AG09319 (cell line): ENCODE measurements at places on chromosomes 5 and 9.

DNA sequence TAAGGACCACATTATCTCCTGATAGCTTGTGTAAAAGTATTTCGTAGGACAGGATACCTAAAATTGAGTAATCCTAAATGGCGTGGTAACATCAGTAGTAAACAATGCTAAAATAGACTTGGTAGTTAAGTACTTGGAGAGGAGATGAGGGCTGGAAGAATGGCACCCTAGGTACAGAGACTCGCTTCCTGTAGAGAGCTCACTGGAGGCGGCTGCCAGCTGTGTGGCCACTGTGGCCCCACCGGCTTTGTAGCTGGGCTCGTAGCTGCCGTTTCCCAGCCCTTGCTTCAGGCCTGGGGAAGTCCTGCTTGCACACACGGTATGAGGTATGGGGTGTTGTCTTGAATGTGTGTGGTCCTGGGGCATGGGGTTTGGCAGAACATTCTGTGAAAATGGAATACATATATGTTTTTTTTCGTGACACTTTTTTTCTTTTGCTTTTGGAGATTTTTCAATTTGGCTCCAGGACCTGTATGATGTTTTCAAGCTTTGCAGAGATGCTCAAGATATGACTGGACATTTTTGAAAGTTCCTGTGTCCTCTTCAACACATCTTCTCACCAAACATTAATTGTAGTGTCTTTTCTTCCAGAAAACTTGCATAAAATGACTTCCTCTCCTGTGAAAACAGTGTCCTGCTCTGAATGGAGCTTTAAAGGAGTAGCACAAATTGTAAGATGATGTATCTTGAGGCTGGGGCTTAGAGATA is 58.0 kb downstream of the RCL1 start:
- DNase-seq = no peak

- DNase-seq = no peak
Observed at GRCh38 chr5:45795458-45795857, 99.3 kb upstream of the HCN1 start.

GRCh38 chr9:91301161-91301560 is 60.6 kb downstream of the AUH start:
- DNase-seq = no peak

GRCh38 chr9:7055171-7055903 is 297.6 kb downstream of the KDM4C start:
- DNase-seq = no peak

DNA sequence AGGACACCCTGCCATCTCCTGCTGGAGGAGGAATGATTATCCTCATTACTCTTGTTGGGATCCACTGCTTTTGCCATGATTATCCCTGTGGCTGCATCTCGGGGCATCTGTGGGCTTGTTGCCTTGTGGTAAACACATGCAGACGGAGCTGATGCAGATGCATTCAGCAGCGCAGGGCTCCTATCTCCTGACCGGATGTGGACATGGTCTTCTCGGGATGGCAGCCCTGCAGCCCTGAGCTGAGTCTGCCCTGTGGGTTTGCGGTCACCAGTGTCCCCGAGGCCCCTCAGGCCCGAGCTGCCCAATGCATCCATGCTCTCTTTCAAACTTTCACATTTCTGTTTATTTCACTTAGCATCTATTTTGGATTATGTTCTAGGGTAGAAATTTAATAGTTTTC is 250.4 kb upstream of the IRX1 start:
- no peak for DNase-seq

DNA sequence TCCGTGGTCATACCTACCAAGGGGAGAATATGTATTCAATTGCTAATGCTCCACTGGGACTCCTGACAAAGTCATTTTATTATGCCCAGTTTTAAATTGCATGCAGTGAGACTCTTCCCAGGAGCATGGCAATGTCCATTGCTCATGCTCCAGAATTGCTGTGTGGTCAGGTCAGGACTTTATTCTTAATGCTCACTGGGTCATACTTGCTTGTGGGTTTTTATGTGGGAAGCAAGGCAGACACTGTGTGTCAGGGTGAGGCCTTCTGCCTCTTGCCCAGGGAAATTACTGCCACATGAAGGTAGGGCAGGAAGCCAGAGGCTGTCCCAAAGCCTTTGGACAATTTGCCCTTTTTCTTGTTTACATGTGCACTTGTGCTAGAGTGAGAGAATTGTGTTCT is 164.6 kb upstream of the MEF2C start:
- DNase-seq = no peak
